ENCODE measurements at places on chromosomes 6 and 20.

DNA sequence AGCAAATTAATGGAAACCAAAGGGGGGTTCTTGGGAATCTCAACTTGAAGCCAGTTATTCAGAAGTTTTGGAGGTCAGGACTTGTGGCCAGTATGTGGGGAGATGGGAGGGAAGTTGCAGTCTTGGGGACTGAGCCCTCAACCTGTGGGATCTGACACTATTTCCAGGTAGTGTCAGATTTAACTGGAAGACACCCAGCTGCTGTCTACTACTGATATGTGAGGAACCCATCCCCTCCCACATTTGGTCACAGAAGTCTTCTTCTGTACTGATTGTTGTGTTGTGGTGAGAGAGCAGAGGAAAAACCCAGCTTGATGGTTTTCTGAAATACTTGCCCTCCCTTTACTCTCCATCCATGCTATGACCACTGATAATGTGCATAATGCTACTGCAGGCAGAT is 134.0 kb downstream of the QRSL1 start:
- no peak for DNase-seq

DNA sequence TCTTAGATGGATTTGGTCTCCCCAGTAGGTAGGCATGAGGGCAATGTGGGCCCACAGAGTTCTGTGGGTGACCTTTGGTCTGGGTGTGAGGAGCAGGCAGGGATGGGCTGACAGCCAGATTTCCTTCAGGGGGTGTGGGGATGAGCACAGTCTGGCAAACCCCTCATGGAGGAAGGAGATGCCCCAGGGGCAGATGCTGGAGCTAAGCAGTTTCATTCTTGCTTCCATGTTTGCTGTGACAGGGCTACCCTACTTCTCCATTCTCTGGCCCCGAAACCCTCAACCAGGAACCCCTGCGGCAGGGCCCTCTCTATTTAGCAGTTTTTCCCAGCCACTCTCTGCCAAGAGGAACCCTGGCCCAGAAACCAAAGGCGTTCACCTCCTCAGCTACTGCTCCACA is 40.4 kb downstream of the GCLC start:
- no peak for DNase-seq

DNA sequence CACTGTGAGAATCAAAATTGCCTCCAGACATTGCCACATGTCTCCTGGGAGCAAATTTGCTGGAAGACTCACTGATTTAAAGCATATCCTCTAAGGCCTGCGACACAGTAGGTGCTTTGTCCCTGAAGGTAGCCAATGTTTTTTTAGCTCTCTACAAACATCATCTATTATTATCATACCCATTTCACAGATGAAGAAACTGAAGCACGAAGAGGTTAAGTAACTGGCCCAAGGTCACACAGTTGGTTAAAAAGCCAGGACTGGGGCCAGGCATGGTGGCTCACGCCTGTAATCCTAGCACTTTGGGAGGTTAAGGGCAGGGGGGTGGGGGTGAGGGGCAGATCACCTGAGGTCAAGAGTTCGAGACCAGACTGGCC is 12.4 kb downstream of the SLC13A3 start:
- DNase-seq = no peak

DNA sequence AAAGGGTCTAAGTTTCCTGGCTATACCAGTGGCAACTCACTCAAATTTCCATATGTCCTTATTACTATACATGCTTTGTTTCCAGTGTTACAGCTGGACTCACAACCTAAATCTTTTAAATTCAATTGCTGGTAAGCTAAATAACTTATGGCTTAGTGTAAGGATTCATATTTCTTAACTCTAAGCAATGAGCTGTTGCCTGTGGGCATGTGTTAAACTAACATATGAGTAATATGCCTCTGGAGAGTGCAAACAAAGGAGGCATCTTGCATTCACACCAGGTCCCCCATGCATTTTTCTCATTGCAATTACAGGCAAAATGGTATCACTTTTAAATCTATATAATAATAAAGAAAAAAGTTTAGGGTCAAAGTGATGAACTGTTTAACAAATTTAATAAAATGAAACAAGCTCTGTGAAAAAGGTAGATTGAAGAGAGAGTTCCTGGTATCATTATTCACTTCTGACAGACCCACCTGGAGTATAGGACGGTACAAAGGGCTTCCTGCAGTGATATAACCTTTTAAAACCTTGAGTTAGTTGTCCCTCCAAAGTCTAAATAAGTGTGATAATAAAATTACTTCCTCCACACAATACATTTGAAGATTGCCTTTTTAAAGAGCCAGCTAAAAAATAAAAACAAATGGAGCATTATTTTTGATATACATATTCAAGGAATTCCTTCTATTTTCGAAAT is 57.6 kb upstream of the HMGCLL1 start:
- no peak for DNase-seq

- DNase-seq = no peak
These were observed 229.6 kb downstream of the SAMD5 start for GRCh38 chr6:147738099-147738498.

DNA sequence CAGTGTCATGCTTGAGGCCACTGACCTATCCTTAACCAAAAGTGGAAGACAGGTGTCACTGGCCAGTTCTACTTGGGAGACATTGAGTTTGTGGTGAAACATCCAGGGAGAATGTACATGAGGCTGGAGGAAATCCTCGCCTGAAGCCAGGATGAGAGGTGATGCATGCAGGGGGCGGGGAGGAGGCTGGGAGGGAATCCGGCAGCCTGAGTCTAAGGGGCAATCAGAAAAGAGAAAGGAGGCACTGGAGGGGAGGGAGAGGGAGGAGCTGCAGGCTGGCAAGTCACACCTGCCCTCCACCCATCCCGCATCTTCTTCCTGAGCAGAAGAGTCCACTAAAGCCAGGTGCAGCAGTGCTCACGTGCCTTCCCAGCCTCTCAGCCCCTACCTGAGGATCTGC is 14.9 kb upstream of the DDO start:
- no peak for DNase-seq

DNA sequence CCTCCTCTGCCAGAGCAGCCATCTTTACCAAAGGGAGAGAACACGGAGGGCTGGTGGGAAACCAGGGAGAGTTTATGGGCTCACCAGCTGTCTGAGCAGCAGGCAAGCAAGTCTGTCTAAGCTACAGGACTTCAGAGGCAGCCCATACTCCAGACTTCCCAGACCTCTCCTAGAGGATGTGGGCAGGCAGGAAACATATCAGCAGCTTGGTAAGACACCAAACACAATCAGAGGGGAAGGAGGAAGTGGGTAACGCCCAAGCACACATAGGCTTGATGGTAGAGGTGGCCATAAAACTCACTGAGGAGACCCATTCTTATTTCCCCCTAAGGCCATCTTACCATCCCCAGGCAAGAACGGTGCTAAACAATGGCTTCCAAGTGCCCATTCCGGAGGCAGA is 143.1 kb upstream of the ARID1B start:
- no peak for DNase-seq
